ENCODE measurements at places on chromosomes 2 and 18.
A peak's percentile ranks its signal among the peaks of the same experiment; 100 is the strongest.

GRCh38 chr2:42045848-42046748 lies 1.7 kb upstream of the PKDCC start:
- DNase-seq = no peak

DNA sequence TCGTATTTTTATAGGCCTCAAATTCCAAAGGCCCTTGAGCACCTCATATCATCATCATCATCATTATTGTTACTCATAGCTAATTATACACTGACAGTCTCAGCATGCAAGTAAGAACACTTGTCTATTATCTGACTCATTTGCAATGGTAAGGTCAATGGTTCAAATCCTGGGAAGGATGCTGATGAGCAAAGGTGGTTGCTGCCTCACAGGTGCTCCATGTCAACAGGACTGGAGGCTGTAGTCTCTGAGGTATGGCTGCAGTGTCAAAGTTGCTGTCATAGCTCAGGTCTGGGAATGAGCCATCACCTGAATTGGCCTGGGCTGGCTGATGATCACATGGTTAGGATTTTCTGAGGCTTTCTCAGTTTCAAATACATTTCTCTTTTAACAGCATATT lies 379.3 kb downstream of the BCL11A start:
- no peak for DNase-seq

DNA sequence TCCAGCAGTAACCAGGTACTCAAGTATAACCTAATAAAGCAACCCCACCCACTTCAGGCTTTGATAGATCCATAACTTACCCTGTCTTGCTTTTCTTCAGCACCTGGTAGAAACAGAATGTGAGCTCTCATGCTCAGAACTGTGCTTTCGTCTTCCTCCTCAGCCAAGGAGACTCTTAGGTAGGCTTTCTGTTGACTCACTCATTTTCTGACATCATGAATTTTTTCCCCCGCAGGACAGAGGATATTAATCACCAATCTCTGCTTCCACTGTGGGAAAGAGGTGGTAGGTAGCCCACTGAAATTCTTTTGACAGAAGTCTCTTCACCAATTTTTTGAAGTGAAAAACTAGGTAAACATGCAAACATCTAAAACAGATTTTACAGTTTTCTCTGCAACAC lies 241.2 kb upstream of the KCNJ3 start:
- DNase-seq = no peak

GRCh38 chr2:184558713-184559464 lies 39.4 kb upstream of the ZNF804A start:
- no peak for DNase-seq

GRCh38 chr2:119076713-119077112 lies 81.8 kb downstream of the C1QL2 start:
- DNase-seq = no peak

GRCh38 chr2:24576617-24577016 lies 85.6 kb downstream of the NCOA1 start:
- DNase-seq = no peak

DNA sequence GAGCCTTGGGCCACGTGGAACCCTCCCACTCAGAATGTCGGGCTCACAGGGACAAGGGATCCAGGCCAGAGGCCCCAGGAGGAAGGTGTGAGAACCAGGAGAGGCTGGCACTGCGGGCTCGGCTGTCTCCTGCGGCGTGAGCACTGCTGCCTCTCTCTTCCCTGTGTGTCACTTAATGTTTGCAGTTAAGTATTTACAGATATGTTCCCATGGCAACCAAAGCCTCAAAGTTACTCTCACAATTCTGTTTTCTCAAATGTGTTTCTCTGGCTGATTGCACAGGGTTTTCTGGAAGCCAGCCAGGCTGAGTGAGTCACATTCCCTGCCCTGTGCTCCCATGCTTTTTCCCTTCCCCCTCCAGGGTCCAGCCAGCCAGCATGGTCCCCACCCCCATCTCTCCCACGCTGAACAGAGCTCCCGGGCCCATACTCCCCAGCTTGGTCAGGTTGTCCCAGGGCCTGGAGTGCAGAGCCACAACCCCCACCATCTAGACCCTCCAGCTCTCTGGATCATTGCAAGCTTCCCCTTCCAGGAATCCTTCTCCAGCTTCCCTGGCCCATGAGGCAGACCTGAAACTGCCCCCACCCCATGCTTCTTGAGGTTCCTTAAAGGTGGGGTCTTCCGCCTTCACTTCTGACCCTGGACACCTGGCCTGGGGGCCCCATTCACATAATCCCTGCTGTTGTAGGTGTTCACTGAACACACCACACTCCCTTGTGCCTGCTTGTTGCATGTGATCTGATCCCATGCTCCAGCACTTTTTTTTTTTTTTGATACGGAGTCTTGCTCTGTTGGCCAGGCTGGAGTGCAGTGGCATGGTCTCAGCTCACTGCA lies 265.9 kb downstream of the CELF4 start:
- DNase-seq = peak; percentile 47

- DNase-seq = peak; percentile 45
Observed at GRCh38 chr2:25700221-25700660, 26.9 kb upstream of the DTNB start.

GRCh38 chr18:62720766-62721613 lies 5.6 kb downstream of the PHLPP1 start:
- no peak for DNase-seq

- no peak for DNase-seq
Observed at GRCh38 chr2:233185963-233186362, 65.5 kb upstream of the ATG16L1 start.

- DNase-seq = no peak
Observed at GRCh38 chr2:5977477-5977876, 285.3 kb downstream of the SOX11 start.

GRCh38 chr2:233693963-233694362 lies 1.3 kb downstream of the UGT1A6 start:
- DNase-seq = no peak

- DNase-seq = no peak
Observed at GRCh38 chr2:30145826-30146336, 926 bp upstream of the YPEL5 start.

- no peak for DNase-seq
Observed at GRCh38 chr2:233989221-233989858, 61.2 kb upstream of the SPP2 start.

- no peak for DNase-seq
Observed at GRCh38 chr18:45349467-45349866, 265.8 kb upstream of the SLC14A2 start.

- no peak for DNase-seq
Observed at GRCh38 chr2:9751831-9752230, 91.4 kb upstream of the TAF1B start.

DNA sequence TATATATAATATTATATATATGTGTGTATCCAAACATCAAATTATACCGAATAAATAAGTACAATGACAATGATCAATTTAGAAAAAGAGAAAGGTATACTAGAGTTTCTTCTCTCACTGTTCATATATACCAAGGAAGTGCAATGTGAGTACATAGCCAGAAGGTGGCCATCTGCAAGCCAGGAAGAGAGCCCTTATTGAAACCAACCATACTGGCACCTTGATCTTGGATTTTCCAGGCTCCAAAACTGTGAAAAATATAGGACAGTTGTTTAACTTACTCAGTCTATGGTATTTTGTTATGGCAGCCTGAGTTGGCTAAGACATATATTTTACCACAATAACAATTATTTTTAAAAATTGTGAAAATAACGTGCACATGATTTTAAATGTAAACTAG lies 1490.2 kb upstream of the SLC39A10 start:
- no peak for DNase-seq

DNA sequence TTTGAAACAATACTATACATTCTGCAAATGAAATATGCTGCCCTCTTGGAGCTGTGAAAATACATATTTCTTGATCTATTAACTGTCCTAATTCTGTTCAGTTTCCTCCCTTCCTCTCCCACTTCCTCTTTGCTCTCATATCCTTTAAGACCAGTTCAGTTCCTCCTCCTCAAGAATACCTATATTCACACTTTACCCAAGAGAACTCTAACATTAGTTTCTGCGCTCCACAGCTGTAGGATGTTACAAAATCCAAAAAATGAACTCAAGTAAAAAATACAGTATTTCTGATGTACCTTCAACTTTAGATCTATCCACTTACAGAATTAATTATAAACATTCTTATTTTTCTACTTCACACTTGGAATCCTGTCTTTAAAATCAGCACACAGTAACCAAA lies 5.4 kb downstream of the ITSN2 start:
- DNase-seq = no peak

- no peak for DNase-seq
Observed at GRCh38 chr2:167733747-167734146, 513.6 kb downstream of the STK39 start.

DNA sequence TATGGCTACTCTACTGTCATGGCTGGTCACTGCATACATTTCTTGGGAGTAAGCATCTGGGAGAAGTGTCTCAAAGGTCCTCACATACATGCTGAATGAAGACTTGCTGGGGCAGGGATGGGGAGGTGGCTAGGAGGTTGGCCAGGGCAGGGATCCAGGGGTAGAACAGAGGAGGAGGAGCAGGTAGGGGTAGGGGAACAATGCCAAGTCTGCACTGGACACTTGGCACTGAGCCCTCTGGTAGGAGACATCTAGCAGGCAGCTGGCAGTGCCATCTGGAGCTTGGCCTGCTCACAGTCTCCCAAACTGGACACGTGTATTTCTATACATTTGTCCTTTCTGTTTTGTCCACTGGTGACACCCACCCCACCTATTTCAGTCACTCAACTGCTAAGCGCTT lies 62.7 kb upstream of the REV1 start:
- no peak for DNase-seq

DNA sequence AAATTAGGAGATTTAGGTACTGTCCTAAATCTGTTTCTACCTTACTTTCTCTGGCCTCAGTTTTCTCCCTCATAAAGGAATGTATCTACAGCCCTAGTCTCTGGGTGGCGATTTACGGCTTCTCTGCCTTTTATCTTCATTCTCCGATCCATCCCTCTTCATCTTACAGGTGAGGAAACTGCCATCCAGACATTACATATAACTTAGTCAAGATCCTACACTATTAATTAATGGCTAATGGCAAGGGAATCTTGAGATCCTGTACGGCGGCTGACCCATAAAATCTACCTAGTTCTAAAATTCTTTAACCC lies 386 bp upstream of the YIPF4 start:
- no peak for DNase-seq

DNA sequence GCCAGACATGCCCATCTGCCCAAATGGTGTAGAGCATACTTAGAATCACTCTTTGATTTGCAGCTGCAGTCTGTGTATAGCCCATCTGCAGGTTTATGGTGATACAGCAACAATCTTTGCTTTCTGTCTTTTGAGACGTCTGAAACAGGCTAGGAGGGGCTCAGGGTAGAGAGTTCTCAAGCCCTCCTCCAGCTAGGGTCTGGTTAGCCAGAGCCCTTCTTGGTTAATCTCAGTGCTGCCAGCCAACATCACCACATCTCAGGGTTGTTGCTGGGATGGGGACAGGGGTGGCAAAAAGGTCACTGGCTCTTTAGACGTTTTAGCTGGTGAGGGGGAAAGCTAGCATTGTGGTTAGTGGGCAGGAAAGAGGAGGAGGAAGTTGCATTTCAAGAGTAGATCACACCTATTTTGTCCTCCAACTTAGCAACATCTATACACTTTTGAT lies 136.6 kb upstream of the ACAA2 start:
- no peak for DNase-seq

DNA sequence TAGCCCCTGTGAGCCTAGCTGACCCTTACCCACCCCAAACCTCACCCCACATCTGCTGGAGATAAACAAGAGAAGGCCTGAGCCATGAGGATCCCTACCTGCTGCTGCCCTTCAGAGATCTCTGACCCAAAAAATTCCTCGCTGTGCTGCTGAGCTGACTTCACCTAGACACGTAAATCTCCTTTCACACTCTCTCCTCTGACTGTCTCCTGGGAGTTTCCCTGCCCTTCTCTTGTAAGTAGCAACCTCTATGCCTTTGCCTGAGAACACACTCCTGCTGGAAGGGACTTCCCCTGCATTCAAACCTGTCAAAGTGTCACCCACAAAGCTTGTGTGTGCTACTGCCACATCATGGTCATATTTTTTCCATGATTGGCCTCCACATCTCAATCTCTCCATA lies 134.2 kb upstream of the NOL4 start:
- no peak for DNase-seq

- no peak for DNase-seq
Observed at GRCh38 chr2:16368951-16369350, 296.7 kb downstream of the CYRIA start.

- DNase-seq = no peak
Observed at GRCh38 chr18:36392164-36392978, 94.9 kb downstream of the FHOD3 start.

GRCh38 chr2:69279931-69280681 lies 106.9 kb downstream of the GFPT1 start:
- no peak for DNase-seq

DNA sequence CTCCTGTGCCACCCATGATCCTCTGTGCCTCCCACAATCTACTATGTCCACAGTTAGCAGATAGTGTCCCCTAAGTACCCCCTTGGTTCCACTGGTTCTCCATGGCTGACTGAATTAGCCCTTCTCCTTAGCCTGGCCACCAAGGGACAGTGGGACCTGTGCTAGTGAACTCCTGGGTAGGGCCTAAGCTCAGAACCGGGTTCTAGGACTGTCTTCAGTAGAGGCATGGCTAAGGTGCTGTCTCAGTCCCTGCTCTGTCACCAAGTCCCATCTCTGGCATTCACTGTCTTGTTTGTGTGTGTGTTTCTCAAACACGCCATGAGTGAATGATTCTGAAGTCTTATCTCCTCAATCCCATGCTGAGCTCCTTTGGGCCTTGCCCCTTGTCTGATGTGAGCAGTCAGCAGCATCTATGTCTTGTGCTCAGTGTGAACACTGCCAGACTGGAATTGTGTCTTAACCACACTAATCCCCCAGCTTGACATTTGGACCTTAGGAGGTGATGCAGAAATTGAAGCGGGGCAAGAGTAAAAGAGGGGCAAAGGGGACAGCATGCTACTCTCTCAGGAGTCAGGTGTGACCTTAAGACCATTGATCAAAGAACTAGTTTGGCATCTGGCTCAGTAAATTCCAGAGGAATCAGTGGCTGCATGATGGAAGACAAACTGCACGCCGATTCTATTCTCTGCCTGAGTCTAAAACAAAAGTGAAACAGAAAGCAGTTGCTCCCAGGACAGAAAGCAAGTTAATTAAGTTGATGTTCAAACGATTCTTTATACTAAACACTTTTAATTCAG lies 190.5 kb downstream of the ALPK2 start:
- DNase-seq = no peak

DNA sequence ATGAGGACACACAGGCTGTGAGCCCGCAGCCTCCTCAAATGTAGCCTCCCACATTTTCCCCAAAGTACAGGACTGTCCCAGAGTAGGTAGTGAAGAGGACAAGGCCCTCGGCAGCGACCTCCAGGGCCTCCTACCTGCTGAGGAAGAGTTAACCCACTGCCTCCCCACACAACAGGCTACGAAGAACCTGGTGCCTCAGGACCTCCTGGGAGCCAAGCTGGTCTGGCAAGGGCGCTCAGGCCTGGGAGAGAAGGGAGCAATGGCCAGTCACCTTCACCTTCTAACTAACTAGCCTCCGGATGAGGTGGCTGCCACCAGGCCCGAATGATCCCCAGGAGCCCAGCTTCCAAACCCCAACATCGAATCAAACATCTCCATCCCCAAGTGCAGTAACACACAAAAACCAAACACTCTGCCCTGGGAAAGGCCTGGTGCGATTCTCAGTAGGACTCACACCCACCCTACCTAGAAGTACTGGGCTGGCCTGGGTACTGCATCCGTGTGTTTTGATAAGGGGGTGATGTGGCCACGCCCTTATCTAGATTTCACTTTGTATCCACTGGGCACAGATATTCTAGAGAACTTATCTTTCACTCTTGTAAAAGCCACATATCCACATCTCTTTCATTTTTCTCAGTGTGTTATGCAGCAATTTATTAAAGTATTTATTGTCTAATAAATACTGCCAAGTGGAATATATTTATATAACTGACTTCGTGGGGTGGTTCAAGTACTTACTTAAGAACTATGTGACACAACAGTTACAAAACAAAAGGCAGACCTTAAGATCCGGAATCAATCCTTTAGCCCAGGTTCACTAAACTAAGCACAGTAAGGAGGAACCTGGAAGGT lies 9.7 kb downstream of the ERFE start:
- no peak for DNase-seq
